ENCODE measurements at places on chromosomes 5 and 9. TPM values are rescaled to one million over a fixed set of nuclear protein-coding genes. Genes with fewer than 3 reads are reported as not detected.

Gene CDH9
- not detected for total RNA-seq

Gene GARIN3
- not detected for total RNA-seq

Gene GRIN3A
- total RNA-seq, result not detected

Gene MXD3
- 30.5 TPM for total RNA-seq
